ENCODE measurements at places on chromosomes 2 and 18.

DNA sequence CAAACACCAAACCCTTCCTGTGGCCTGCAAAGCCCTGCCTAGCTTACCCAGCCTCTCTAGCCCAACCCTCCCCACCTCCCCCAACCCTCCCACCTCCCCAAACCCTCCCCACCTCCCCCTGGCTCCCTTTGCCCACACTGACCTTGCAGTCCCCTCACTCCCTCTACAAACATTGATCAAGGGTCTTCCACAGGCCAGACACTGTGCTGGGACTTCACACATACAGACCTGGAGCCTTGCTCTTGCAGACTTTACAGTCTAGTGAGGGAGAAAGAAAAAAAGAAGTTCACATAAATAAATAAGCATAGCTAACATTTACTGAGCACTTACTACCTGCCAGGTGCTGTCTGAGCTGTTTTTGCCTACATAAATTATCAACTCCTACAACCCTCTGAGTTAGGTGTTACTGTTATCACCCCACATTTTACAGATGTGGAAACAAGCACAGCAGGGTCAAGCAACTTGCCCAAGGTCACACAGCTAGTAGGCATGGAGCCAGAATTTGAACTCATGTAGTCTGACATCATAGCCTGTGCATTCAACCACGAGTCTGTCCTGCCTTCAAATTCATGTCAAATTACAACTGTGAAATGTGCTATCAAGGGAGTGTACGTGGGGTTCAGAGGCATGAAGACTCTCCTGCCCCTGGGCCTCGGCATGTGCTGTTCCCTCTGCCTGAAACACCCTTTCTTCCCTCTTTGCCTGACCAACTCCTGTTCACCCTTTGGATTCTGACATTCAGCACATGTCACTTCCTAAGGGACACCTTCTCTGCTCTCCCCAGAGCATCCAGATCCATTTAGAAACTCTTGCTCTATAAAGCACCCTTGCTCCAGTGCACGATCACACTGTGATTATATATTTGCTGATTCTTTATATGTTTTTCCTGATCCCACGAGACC lies 209.9 kb downstream of the TNS1 start:
- no peak for DNase-seq

GRCh38 chr2:121545913-121546312 lies 15.2 kb downstream of the RNU4ATAC start:
- DNase-seq: no peak

GRCh38 chr2:160114020-160114419 lies 51.6 kb upstream of the PLA2R1 start:
- no peak for DNase-seq

GRCh38 chr2:102758439-102758838 lies 3.4 kb upstream of the TMEM182 start:
- DNase-seq: no peak

GRCh38 chr2:68809324-68810240 lies 61.6 kb downstream of the BMP10 start:
- no peak for DNase-seq

DNA sequence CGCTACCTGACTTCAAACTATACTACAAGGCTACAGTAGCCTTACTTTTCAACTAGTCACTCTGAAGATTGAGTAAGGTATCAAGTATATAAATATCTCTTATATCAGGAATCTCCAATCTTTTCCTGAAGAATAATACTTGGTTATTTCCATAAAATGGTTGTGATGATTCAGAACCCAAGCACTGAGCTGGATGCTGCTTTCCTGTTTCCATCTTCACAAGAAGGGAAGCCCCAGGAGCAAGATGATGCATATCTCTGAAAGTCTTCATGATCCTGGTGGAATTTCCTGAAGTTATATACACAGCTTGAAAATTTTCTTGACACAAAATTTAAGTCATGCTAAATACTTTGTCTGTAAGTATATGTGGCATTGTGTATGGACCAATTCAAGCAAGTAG lies 243.9 kb upstream of the TANK start:
- DNase-seq: no peak

- no peak for DNase-seq
Observed at GRCh38 chr2:230927711-230928341, 2.8 kb upstream of the GPR55 start.

DNA sequence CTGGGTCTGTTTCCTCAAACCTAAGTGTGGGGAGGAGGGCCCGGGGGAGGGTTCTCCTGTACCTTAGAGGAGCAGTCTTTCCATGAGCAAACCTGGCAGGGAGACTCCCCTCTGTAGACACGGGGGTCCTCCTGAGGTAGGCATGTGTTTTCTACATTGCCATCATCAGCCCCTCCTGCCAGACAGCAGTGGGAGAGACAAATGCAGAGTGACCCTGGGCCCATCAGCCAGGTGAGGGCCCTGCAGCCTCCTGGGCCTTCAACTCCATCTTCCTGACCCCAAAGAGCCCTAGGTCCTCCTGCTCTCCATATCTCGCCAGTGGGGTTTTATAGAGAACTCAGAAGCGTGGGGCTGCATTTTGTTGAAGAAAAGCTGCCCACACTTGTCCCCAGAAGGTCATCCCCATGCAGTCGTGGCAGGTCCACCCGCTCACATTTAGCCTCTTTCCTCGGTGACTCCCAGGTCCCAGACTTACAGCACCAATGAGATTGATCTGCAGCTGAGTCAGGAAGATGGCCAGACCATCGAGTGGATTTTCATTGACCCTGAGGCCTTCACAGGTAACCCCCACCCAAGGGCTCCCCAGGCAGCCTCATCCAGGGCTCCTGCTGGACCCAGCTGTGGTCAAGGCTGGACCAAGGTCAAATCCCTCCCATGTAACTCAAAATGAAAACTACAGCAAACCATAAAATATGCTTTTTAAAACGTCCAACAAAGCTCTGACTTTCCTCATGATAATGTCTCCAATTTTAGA lies 2.6 kb downstream of the CHRNG start:
- DNase-seq: no peak

- no peak for DNase-seq
Observed at GRCh38 chr2:204900487-204900886, 355.2 kb downstream of the PARD3B start.

DNA sequence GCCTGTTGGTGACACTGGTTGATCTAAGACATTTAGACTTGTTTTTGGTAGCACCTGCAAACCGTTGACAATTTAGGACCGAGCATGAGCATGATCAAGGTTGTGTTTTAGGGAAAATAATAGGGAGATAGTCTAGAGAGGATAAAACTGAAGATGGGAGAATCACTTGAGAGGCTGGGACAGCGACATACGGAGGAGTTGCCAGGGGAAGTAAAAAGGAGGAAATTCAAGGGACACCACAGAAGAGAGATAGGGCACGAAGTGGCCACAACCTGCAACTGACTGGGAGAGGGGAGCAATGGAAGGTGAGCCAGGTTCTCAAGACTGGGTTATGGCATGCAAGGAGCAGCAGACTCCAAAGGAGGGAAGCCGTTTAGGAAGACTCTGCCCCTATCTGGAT lies 1.4 kb upstream of the ATP8B1 start:
- no peak for DNase-seq

DNA sequence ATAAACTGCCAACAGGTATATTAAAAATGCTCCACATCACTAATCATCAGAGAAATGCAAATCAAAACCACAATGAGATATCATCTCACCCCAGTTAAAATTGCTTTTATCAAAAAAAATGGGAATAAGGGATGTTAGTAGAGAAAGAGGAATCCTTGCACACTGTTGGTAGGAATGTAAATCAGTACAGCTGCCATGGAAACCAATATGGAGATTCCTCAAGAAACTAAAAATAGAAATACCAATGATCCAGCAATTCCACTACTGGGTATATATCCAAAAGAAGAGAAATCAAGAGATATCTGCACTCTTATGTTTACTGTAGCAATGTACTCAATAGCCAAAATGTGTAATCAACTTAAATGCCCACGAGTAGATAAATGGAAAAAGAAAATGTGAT lies 40.6 kb downstream of the ZRANB3 start:
- DNase-seq: no peak

DNA sequence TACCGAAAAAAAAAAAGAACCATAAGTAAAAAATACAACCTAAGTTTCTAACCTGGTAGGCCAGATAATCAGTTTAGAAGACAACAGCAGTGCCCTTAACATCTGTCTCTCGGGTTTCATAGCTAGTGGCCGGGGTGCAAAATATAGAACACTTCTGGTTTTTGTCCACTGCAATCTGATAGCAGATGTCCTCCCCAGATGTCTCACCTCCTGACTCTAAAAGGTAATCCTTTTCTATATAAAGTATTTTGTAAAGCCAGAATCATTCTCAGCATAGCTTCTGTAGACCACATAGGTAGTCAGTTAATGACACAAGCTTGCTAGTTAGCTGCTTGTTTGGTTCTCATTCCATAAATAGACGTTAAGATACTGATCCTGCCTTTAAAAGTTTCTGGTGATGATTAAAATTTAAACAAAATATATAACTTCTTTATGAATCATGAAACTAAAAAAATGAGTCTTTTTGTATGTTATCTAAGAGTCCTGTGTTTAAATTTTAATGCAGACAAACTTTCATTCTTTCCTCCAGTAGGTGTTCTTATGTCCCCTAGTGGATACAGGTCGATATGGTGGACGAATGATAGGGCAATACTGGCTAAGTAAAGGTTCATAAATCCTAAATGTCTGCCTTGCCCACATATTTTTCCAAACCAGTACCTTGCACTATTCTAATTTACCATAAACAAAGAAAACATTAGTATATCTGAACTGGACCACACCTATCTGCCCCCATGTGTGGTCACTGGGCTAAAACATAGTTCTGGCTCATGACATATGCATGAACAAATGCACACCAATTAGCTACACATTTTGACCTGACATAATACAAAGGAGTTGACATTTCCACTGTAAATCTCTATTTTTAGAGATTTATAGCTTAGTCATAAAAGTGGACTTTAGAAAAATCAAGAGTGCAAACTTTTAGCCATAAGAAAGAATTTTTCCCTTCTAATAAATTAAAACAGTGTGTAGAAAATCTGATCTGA lies 171.0 kb downstream of the SRBD1 start:
- DNase-seq: no peak

All from NCI-H187 (cell line).